ENCODE measurements at places on chromosomes 13 and 19.

DNA sequence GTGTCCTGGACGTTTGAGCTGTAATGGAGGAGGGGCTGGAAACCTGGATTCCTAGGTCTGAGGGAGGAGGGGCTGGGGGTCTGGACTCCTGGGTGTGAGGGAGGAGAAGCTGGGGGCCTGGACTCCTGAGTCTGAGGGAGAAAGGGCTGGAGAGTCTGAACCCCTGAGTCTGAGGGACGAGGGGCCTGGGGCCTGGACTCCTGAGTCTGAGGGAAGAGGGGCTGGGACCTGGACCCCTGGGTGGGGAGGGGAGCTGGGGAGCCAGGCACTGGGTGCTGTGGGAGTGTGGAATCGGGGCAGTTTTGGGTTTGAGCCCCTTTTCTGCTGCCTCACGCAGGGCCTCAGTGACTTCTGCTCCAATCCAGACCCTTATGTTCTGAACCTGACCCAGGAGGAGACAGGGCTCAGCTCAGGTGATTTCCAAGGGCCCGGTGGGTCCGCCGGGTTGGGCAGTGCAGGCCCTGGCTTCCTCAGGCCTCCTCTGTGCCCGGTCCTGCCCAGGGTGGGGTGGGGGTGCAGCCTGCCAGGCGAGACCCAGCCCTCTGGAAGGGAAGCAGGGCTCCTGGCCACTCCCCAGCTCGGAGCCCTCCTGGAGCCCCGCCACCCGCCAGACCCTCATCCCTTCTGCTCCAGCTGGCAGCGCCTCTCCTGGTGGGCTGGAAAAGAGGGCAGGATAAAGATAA, 14.4 kb downstream of the TTYH1 start:
- no peak for DNase-seq

- DNase-seq = no peak
These were observed 116.6 kb downstream of the PCDH17 start for GRCh38 chr13:57748096-57748495.

- DNase-seq = no peak
These were observed 479.7 kb downstream of the FOXO1 start for GRCh38 chr13:40186626-40187323.

- DNase-seq = no peak
These were observed 394.7 kb upstream of the DACH1 start for GRCh38 chr13:72261732-72262131.

DNA sequence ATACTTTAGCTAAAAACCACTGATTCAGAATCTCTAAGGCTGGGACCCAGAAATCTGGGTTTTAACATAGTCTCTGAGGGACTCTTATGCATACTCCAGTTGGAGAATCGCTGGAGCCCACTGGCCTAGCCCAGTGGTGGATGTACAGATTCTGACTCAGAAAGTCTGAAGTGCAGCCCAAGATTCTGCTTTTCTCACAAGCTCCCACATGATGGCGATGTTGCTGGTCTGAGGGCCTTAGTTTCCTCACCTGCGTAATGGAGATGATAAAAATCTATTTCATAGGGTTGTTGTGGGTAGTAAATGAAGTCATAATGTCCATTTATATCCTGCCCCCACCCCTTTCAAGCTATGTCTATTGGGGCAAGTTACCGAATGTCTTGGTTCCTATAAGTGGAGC, 7.7 kb upstream of the CDADC1 start:
- no peak for DNase-seq

- DNase-seq = no peak
These were observed 460.3 kb upstream of the KLHL1 start for GRCh38 chr13:70568571-70568970.

DNA sequence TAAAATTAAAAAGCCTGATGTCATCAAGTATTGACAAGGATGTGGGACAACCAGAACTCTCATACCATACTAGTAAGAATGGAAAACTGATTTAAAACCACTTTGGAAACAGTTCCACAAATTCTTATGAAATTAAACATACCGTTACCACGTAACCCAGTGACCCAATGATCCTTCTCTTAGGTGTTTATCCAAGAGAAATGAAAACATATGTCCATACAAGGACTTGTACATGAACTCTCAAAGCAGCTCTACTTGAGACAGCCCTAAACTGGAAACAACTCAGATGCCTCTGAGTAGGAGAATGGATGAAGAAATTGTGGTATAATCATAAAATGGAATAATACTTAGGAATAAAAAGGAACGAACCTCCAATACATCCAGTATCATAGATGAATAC, 27.6 kb downstream of the SLC6A16 start:
- DNase-seq = no peak

Data from esophagus squamous epithelium (tissue), 5 donors.